Activated CD8-positive, alpha-beta memory T cell treated with anti-CD3 and anti-CD28 coated beads, Interleukin-2, amount 50 U/mL, for 4 hours (primary cell): ENCODE measurements at places on chromosomes 2 and 18.

DNA sequence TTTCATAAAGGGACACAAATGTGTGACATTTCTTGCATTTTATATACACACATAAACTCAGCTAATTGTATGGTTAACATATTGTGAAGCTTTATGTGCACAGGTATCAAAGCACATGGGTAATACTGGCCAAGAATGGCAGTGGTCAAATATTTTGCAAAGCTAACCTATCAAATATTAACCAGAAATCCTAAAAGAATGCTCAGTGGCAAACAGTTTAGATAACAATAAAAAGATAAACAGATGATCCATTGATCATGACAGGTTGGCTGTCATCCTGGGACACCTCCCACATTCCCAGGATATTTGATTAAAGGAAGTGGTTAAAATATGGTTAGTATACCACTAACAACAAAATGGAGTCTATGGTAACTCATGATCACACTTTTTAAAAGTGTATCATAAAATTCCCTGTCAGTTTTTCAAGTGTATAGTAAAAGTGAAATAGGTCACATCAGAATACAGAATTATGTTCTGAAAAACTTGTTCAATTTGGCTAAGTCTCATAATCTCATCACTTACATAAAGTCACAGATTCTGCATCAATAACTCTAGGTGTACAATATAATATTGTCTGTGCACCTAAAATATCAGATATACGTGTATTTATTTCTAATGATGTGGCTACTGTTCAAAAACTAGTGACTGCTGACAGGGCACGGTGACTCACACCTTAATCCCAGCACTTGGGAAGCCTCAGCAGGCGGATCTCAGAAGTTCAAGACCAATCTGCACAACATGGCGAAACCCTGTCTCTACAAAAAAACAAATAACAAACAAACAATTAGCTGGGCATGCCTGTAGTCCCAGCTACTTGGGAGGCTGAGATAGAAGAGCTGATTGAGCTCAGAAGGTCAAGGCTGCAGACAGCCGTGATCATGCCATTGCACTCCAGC lies 48.9 kb downstream of the CDH2 start:
- no peak for DNase-seq

GRCh38 chr18:62377131-62377807 lies 52.2 kb downstream of the TNFRSF11A start:
- no peak for DNase-seq

GRCh38 chr2:137924019-137924418 lies 40.3 kb upstream of the HNMT start:
- DNase-seq, result no peak

GRCh38 chr2:217943446-217944321 lies 59.1 kb downstream of the TNS1 start:
- no peak for DNase-seq

DNA sequence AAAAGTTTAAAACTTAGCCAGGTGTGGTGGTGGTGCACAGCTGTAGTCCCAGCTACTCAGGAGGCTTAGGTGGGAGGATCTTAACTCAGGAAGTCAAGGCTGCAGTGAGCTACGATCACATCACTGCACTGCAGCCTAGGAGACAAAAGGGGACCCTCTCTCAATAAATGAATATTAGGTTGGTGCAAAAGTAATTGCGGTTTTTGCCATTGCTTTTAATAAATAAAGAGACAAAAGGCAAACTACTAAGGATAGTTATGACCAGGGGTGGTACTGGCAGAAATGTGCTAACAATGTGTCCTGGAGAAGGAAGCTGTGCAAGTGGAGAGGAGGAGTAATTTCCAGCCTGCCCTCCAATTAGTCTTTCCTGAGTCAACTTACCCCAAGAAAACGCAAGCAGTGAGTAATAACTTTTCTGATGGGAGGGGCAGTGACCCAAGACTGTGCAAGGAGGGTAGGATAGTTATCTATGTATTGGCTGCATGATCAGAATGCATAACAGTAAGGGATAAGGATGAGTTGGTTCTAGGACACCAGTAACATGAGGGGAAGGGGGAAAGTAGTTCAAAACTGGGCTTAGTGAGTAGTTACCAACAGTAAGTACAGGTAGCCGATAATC lies 1.5 kb downstream of the EXOC6B start:
- no peak for DNase-seq
